ENCODE measurements at places on chromosomes 5 and 9. TPM values are rescaled to one million over a fixed set of nuclear protein-coding genes. Genes with fewer than 3 reads are reported as not detected.

GRCh38 chr5:137075163-137075970 is 423.8 kb downstream of the SPOCK1 start:
- DNase-seq, result peak; percentile 87
- H3K36me3 ChIP-seq, result no peaks in the 10 kb centered on the region
- H3K27me3 ChIP-seq, result no peaks in the 10 kb centered on the region

GRCh38 chr9:135827866-135828580 is 79.3 kb downstream of the CAMSAP1 start:
- H3K36me3 ChIP-seq, result peaks cover 15% of the 10 kb centered on the region
- DNase-seq, result no peak
- no peak overlapping the region for H3K4me3 ChIP-seq
- H3K27me3 ChIP-seq, result no peaks in the 10 kb centered on the region
- H3K27ac ChIP-seq, result no peak overlapping the region

GRCh38 chr5:43785198-43785597 is 182.2 kb downstream of the NNT start:
- DNase-seq, result no peak
- H3K36me3 ChIP-seq, result no peaks in the 10 kb centered on the region
- no peak overlapping the region for H3K27ac ChIP-seq
- no peaks in the 10 kb centered on the region for H3K4me1 ChIP-seq
- no peak overlapping the region for H3K4me3 ChIP-seq

DNA sequence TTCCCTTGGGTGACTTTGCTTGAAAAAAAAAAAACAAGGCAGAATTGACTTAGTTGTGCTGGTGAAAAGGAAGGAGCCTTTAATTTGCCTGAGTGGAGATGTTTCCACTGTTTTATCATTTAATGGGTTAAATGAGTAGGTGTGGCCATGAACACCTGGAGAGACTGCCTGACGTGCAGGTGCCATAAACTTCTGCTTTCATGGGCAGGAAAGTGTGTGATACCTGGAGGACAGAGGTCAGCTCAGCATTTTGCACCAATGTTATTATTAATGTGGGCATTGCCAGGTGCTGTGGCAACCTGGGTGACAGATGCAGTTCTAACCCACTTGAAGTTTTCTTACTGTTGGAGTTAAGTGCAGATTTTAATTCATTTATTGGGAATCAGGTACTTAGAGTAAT is 145.4 kb downstream of the CD180 start:
- no peaks in the 10 kb centered on the region for H3K27me3 ChIP-seq
- H3K4me3 ChIP-seq, result no peak overlapping the region
- DNase-seq, result no peak
- no peaks in the 10 kb centered on the region for H3K36me3 ChIP-seq
- no peaks in the 10 kb centered on the region for H3K4me1 ChIP-seq

The IL11RA gene
- total RNA-seq, result 5.5 TPM

The RGS3 gene
- total RNA-seq, result 18.2 TPM

DNA sequence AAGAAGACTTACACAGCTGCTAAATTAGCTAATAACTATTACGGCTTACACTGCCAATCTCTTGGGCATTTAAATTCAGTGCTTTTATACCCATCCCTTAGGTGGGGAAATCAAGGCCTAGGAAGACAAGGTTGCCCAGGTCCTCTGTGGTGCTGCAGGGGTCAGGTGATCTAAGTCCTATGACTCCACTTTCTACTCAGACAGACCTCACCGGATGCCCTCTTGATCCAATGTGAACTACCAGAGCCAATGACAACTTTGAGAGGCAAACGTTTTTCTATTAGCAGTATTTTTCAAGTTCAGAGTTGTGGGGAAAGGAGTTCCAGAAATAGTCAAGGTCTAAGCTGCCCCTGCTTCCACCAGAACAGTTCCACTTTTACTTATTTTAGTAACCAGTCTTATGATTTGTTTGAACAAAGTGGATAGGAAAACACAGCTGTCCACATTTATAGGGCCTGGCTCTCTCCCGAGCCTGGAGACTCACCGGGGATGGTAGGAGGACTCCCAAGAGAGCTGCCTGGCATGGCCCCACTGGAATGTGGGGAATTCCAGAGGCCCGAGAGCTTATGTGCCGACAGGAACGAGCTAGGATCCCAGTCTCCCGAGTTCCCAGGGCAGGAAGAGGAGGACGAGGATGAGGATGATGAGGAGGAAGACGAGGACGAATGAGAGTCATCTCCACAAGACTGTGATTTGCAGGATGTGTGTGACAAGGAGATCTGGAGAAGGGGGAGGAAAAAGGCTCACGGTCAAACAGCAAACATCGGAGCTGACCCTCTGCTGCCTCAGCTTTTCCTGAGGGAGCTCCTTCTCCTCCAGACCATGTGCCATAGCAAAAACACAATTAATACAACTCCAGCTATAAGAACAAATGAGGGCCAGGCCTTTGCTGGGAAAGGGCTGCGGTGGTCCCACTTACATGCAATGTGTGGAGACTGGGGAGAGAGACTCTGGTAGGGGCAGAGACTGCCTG is 16.7 kb downstream of the FAM193B start:
- 0 out of 2 replicates have a peak overlapping the region, but pooled peaks have one; percentile 11 for H3K27ac ChIP-seq
- H3K4me1 ChIP-seq, result no peaks in the 10 kb centered on the region
- peaks cover 27% of the 10 kb centered on the region for H3K36me3 ChIP-seq
- H3K27me3 ChIP-seq, result no peaks in the 10 kb centered on the region
- H3K4me3 ChIP-seq, result no peak overlapping the region
- no peak for DNase-seq

DNA sequence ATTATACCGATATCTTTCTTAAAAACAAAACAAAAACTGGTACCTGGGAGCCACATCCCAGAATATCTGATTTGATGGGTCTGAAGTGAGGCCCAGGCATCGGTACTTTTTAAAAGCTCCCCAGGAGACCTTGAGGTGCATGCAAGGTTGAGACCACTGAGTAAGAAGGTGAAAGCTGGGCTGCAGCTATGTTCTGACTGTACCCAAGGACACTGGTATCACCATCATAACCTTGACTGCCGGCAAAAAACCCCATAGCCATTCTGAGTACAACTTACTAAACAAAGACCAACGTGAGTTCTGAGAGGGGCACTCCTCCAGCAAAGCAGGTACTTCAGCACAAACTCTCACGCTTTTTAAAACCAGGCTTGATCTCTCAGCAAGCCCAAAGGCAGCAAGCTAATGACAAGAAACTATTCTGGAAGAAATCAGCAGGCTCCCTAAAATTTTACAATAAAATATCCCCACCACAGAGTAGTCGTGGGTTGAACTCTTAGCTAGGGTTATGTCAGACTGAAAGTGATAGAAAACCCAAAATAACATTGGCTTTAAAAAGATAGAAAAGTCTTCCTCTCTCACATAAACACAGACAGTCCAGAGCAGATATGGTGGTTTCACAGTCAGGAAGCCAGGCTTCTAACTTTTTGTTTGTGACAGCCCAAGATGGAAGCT is 263.9 kb downstream of the SAXO1 start:
- no peak overlapping the region for H3K4me3 ChIP-seq
- H3K27me3 ChIP-seq, result no peaks in the 10 kb centered on the region
- H3K4me1 ChIP-seq, result no peaks in the 10 kb centered on the region
- no peak overlapping the region for H3K27ac ChIP-seq
- no peak for DNase-seq

DNA sequence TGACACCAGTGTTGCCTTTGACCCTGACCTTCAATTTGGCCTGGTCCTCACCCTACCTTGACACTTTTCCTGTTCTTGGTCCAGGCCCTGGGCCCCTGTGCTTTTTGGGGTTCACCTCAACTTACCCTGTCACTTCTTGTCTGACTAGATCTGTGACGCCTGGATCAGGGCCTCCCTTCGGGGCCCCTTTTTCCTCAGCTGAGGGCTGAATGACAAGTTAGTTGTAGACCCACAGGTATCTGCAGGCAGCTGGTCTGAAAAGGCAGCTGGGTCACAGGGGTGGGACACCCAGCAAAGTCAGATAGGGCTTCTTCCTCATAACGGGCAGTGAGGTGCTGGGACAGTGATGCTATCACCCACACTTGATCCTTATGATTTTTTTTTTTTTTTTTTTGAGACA is 10.0 kb upstream of the MYORG start:
- H3K4me1 ChIP-seq, result no peaks in the 10 kb centered on the region
- no peak overlapping the region for H3K4me3 ChIP-seq
- DNase-seq, result no peak
- peaks cover 12% of the 10 kb centered on the region for H3K27me3 ChIP-seq
- no peaks in the 10 kb centered on the region for H3K36me3 ChIP-seq

GRCh38 chr9:127628758-127629467 is 16.8 kb downstream of the STXBP1 start:
- peaks cover 16% of the 10 kb centered on the region for H3K4me1 ChIP-seq
- DNase-seq, result no peak

The SLC1A3 gene
- 35.3 TPM for total RNA-seq

GRCh38 chr5:54656261-54656728 is 138.7 kb downstream of the SNX18 start:
- no peaks in the 10 kb centered on the region for H3K36me3 ChIP-seq
- no peak for DNase-seq
- H3K4me3 ChIP-seq, result no peak overlapping the region
- H3K27me3 ChIP-seq, result no peaks in the 10 kb centered on the region
- no peaks in the 10 kb centered on the region for H3K4me1 ChIP-seq
- H3K27ac ChIP-seq, result no peak overlapping the region

- H3K4me3 ChIP-seq, result no peak overlapping the region
- no peak overlapping the region for H3K27ac ChIP-seq
- no peaks in the 10 kb centered on the region for H3K36me3 ChIP-seq
- no peaks in the 10 kb centered on the region for H3K27me3 ChIP-seq
Observed at GRCh38 chr9:35962126-35962906, 4.4 kb upstream of the OR2S2 start.

DNA sequence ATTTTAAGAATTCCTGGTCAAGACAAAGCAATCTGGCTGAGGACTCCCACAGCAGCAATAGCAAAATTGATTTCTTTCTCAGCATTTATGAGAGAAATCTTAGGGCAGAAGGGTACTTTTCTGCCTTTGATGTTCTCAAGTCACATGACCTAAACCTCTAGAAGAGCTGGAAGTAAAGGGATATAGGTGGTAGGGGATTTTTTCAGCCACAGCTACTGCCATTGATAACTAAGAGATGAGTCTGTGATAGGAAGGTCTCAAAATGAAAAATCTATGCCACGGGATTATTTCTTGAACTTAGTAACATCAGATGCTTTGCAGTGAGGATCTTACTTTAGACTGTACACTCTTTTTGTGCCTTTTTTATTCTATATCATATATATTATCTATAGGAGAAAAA is 35.6 kb downstream of the IL6ST start:
- H3K4me1 ChIP-seq, result no peaks in the 10 kb centered on the region
- no peak for DNase-seq
- H3K36me3 ChIP-seq, result no peaks in the 10 kb centered on the region
- H3K4me3 ChIP-seq, result no peak overlapping the region

GRCh38 chr9:95366731-95367325 is 49.3 kb upstream of the FANCC start:
- H3K27me3 ChIP-seq, result no peaks in the 10 kb centered on the region
- H3K27ac ChIP-seq, result no peak overlapping the region
- H3K36me3 ChIP-seq, result no peaks in the 10 kb centered on the region
- no peak overlapping the region for H3K4me3 ChIP-seq
- no peak for DNase-seq

The BRD3 gene
- total RNA-seq, result 87.8 TPM

The LHX6 gene
- 1.2 TPM for total RNA-seq

The HARS1 gene
- 55.6 TPM for total RNA-seq

The SPINK5 gene
- 2.0 TPM for total RNA-seq

- H3K27ac ChIP-seq, result no peak overlapping the region
- H3K4me1 ChIP-seq, result no peaks in the 10 kb centered on the region
- H3K36me3 ChIP-seq, result no peaks in the 10 kb centered on the region
- H3K27me3 ChIP-seq, result no peaks in the 10 kb centered on the region
Observed at GRCh38 chr5:9356351-9356825, 189.5 kb downstream of the SEMA5A start.

The ZCCHC10 gene
- total RNA-seq, result 36.6 TPM

GRCh38 chr5:135437422-135437795 is 9.7 kb downstream of the DCANP1 start:
- H3K4me3 ChIP-seq, result no peak overlapping the region
- no peak overlapping the region for H3K27ac ChIP-seq
- no peaks in the 10 kb centered on the region for H3K4me1 ChIP-seq
- no peaks in the 10 kb centered on the region for H3K27me3 ChIP-seq
- no peaks in the 10 kb centered on the region for H3K36me3 ChIP-seq
- DNase-seq, result no peak

DNA sequence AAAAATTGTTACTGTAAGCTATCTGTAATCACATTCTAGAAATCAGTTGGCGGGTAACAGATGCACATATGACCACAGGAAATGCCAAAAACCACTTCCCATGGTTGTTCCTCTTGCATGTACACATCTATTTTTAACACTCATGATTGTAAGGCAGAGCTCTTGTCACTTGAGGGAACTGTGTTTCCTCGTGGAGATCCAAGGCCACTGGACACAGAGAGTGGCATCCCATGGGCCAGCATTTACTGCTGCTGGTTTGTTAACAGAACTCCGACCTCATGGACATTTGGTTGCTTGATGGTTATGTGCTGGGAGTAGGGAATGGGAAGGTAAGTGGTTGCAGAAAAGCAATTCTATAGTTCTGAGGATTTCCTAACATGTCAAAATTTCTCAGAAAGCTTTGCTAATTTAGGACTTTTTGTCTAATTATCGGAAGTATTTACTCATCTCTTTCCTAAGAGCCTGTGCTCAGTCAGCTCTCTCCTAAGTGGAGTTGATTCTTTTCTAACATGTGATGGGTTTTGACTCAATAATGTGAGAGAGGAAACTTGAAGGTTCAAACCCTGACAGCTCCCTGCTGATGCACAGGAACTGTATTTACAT is 202.0 kb upstream of the NR3C1 start:
- H3K27me3 ChIP-seq, result no peaks in the 10 kb centered on the region
- H3K36me3 ChIP-seq, result no peaks in the 10 kb centered on the region
- no peak for DNase-seq
- H3K4me3 ChIP-seq, result no peak overlapping the region
- H3K27ac ChIP-seq, result no peak overlapping the region

GRCh38 chr5:74567411-74567995 is 73.0 kb downstream of the ENC1 start:
- no peak overlapping the region for H3K27ac ChIP-seq
- no peaks in the 10 kb centered on the region for H3K27me3 ChIP-seq
- no peaks in the 10 kb centered on the region for H3K4me1 ChIP-seq
- DNase-seq, result no peak

The PDGFRB gene
- total RNA-seq, result 15.9 TPM

DNA sequence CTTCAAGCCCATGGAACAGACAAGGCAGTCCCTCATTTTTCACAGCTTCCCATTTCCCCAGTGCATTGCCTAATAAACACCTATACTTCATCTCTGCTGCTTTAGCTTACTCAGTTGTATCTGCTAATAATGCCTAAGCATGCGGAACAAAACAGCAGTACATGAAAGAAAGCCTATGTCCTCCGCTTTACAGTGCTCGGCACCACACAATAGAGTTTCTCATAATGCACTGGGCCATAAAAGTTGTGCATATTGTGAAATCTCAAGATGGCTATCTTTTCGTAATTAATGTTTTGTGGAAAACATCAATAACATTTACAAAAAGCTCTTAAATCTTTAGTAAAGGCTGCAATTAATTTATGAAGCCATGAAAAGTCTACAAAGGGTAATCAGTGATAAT is 69.3 kb downstream of the DENND1A start:
- no peaks in the 10 kb centered on the region for H3K27me3 ChIP-seq
- H3K27ac ChIP-seq, result no peak overlapping the region
- no peak for DNase-seq
- H3K4me1 ChIP-seq, result peaks cover 20% of the 10 kb centered on the region
- no peaks in the 10 kb centered on the region for H3K36me3 ChIP-seq
- no peak overlapping the region for H3K4me3 ChIP-seq

- no peak overlapping the region for H3K4me3 ChIP-seq
- no peak overlapping the region for H3K27ac ChIP-seq
- H3K4me1 ChIP-seq, result no peaks in the 10 kb centered on the region
Observed at GRCh38 chr5:58649716-58650115, 66.8 kb downstream of the RAB3C start.

The SPINK7 gene
- not detected for total RNA-seq
